Heart right ventricle (tissue), 16 donors: ENCODE measurements at places on chromosomes 6 and 20. TPM values are rescaled to one million over a fixed set of nuclear protein-coding genes. Genes with fewer than 3 reads are reported as not detected.
A peak's percentile ranks its signal among the peaks of the same experiment; 100 is the strongest.

GRCh38 chr20:59735486-59735885, 131.1 kb downstream of the PHACTR3 start:
- no peaks in the 10 kb centered on the region for H3K27me3 ChIP-seq
- H3K36me3 ChIP-seq: no peaks in the 10 kb centered on the region
- H3K27ac ChIP-seq: no peak overlapping the region

DNA sequence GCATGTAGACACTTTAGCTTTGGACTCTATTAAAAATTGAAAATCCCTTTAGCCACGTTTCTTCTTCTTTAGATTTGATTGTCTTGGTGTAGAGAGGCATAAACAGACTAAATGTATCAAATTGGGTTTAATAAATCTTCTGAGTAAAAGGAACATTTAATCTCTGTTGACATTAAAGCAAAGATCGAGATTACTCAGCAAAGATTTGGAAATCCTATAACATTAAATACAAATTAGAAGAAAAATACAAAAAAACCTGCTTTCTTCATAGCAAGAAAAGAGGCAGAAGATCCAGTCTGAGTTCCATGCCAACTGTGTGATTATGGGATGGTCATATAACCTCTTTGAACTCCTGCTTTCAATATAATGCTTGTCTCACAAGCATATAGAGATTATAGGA, 172.3 kb downstream of the GJA1 start:
- DNase-seq: no peak
- H3K27me3 ChIP-seq: no peaks in the 10 kb centered on the region
- no peak overlapping the region for H3K27ac ChIP-seq
- H3K4me1 ChIP-seq: no peaks in the 10 kb centered on the region
- no peak overlapping the region for H3K4me3 ChIP-seq
- no peaks in the 10 kb centered on the region for H3K36me3 ChIP-seq

DNA sequence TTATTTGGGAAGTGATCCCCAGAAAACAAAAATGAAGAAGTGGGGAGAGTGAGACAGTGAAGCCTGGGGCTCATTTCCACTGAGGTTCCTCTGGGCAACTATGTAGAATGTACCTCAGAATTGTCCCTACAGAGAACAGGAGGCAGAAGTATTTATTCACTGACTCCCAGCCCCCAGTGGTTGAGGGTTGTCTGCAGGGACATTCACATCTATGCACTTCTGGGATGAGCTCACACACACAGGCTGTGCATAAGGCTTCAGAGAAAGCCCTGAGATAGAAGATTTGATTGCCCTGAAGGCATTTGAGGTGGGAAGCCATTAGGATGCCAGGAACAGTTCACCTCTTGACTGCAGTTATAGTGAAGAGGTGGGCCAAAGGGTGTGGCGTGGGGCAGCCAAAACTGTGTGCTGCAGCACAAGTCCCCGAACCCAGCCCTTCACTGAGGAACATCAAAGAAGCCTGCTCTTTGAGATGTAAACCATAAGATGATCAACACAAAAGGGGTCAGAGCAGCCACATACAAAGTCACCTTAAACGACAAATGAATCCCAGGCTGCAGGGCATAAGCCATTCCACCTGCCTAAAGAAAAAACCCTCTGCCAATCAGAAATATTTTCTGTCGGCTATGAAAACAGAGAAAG, 853.8 kb upstream of the FLRT3 start:
- no peak overlapping the region for H3K4me3 ChIP-seq
- DNase-seq: no peak
- H3K36me3 ChIP-seq: no peaks in the 10 kb centered on the region
- H3K4me1 ChIP-seq: no peaks in the 10 kb centered on the region
- H3K27me3 ChIP-seq: no peaks in the 10 kb centered on the region
- H3K27ac ChIP-seq: no peak overlapping the region

DNA sequence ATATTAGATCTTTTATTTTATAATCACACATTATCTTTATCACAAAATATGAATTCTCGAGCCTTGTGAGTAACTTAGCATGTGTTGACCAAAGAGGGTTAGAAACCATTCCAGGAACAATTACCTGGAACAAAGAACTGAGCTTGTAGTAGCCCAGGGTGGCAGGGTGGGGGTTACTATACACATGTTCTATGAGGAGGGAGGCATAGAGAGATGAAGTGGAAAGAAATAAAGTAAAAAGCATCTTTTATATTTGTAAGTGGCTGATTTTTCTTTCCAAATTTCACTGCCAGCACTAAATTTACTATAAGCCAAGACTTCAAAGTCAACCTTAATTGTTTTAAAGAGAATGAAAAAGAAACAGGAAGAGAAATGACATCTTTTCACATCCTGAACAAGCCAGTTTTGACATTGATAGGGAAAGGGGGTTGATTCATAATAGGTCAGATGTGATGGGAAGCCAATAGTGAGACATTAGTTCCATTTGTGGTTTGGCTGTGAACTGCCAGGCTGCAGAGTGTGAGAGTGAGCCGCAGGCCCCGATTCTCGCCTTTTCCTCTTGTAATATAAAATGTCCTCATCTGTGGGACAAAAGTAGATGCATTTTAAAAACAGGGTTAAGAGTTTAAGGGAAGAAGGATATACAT, 52.7 kb upstream of the MYB start:
- no peaks in the 10 kb centered on the region for H3K4me1 ChIP-seq
- no peak overlapping the region for H3K27ac ChIP-seq
- H3K27me3 ChIP-seq: no peaks in the 10 kb centered on the region
- DNase-seq: no peak
- no peak overlapping the region for H3K4me3 ChIP-seq
- no peaks in the 10 kb centered on the region for H3K36me3 ChIP-seq

GRCh38 chr6:149646599-149646998, 1.9 kb downstream of the KATNA1 start:
- H3K27ac ChIP-seq: no peak overlapping the region
- peaks cover 18% of the 10 kb centered on the region for H3K4me1 ChIP-seq
- no peaks in the 10 kb centered on the region for H3K27me3 ChIP-seq

- no peak for DNase-seq
- no peak overlapping the region for H3K4me3 ChIP-seq
- peaks cover 22% of the 10 kb centered on the region for H3K4me1 ChIP-seq
- H3K36me3 ChIP-seq: no peaks in the 10 kb centered on the region
- no peak overlapping the region for H3K27ac ChIP-seq
Observed at GRCh38 chr6:128278836-128279235, 241.6 kb downstream of the PTPRK start.

- DNase-seq: peak; percentile 68
- H3K27ac ChIP-seq: peak overlapping the region; percentile 75
- H3K36me3 ChIP-seq: no peaks in the 10 kb centered on the region
- peak overlapping the region; percentile 6 for H3K4me3 ChIP-seq
- no peaks in the 10 kb centered on the region for H3K27me3 ChIP-seq
Observed at GRCh38 chr6:156953479-156954146, 176.4 kb downstream of the ARID1B start.

DNA sequence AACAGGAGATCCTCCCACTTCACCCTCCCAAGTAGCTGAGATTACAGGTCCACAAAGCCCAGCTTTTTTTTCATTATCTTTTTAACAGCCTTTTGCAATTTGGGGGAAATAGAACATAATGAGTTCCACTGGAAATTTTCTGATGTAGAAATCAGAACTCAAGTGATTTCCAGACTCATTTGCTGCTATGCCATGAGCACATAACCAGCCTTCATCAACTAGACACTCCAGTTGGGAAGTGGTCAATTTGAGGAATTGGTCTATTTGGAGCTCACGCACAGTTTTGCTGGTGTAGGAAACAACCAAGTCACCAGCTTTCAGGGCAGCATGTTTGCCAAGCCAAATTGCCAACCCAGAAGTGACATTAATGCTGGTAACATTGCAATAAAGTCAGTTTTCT, 86.7 kb downstream of the MAFB start:
- no peak for DNase-seq
- no peaks in the 10 kb centered on the region for H3K4me1 ChIP-seq
- H3K36me3 ChIP-seq: no peaks in the 10 kb centered on the region
- peaks cover 9% of the 10 kb centered on the region for H3K27me3 ChIP-seq

- no peak overlapping the region for H3K27ac ChIP-seq
- H3K27me3 ChIP-seq: no peaks in the 10 kb centered on the region
- H3K4me1 ChIP-seq: no peaks in the 10 kb centered on the region
- no peak for DNase-seq
- no peaks in the 10 kb centered on the region for H3K36me3 ChIP-seq
- no peak overlapping the region for H3K4me3 ChIP-seq
Observed at GRCh38 chr20:59376109-59376841, 75.9 kb downstream of the EDN3 start.

DNA sequence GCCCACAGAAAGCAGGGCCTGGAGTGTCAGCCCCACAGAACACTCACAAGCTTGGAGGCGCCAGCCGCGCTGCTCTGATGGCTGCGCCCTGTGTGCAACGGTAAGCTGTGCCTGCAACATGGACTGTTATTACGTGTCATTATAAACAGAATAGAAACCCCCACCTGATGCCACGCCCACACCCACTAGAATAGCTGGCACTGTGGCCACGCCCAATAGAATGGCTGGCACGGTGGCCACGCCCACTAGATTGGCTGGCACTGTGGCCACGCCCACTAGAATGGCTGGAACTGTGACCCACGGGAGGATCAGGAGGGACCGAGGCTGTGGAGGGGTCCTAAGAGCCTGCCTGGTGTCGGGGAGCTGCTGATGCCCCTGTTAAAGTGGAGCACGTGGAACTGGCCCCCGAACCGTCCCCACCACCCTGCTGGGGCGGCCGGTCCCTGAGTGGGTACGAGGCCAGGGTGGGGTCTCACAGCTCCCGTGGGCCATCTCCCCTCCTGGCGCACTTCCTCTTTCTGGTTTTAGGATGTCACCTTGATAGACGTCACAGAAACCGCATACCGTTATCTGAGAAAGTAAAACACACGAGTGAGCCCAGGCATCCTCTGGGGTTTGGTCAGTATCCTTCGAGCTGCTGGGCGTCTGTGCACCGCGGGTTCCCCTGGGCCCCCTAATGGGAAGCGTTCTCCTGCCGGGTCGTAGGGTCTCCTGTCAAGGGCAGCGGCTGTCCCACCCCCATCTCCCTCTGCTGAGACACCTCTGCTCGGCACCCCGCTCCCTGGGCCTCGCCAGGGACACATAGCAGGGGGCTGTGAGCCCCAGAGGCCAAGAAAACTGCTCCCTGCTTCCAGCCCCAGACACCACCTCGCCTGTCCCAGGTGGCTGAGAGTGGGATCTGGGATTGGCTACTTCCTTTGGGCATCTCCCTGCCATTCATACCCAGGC, 25.4 kb downstream of the SLC17A9 start:
- no peaks in the 10 kb centered on the region for H3K36me3 ChIP-seq
- H3K27ac ChIP-seq: no peak overlapping the region
- no peak for DNase-seq
- no peak overlapping the region for H3K4me3 ChIP-seq

DNA sequence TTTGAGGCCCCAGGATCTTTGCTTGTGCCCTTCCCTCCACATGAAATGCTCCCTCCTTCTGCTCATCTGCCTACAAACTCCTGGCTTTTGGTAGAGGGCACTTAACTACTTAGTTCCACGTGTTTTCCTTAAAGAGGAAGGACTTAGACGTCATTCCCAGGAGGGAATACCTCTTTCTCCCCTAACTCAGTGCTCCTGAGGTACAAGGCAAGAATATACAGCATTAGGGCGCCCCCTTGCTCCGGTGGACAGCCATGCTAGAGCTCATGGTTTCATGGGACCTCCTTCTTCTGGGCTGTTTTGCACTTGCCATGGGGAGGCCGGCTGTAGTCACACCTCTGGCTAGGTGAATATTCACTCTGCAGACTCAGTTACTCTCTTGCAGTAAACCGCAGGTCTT, 93.8 kb upstream of the LY86 start:
- no peak overlapping the region for H3K4me3 ChIP-seq
- H3K4me1 ChIP-seq: no peaks in the 10 kb centered on the region
- no peaks in the 10 kb centered on the region for H3K27me3 ChIP-seq
- DNase-seq: peak; percentile 56
- H3K36me3 ChIP-seq: no peaks in the 10 kb centered on the region

DNA sequence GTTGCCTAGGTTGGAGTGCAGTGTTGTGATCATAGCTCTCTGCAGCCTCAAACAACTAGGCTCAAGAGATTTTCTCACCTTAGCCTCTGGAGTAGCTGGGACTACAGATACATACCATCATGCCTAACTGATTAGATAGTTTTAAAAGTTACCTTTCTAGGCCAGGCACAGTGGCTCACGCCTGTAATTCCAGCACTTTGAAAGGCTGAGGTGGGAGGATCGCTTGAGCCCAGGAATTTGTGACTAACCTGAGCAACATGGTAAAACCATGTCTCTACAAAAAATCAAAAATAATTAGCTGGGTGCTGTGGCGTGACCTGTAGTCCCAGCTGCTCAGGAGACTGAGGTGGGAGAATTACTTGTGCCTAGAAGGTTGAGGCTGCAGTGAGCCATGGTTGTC, 41.2 kb downstream of the SLC17A5 start:
- H3K27me3 ChIP-seq: no peaks in the 10 kb centered on the region
- peaks cover 97% of the 10 kb centered on the region for H3K36me3 ChIP-seq
- H3K4me1 ChIP-seq: no peaks in the 10 kb centered on the region

DNA sequence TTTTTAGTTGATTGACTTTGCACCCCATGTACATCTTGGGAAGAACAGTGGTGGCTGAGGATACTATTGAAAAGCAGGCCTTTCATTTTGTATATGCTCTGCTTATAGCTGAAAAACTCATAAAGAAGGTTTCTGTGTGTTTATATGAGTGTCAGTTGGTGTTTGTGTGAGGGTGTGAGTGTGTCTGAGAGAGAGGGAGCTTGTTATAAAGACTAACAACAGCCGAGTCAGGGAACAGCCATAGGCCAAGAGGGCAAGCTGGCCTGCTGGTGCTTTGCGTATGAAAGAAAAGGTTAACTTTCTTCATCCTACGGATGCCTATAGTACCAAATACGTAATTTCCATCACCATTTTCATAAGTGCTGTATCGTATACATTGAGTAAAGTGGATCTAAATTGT, 88.3 kb downstream of the MTHFD1L start:
- H3K27ac ChIP-seq: no peak overlapping the region
- no peak for DNase-seq
- no peaks in the 10 kb centered on the region for H3K27me3 ChIP-seq
- H3K36me3 ChIP-seq: no peaks in the 10 kb centered on the region
- H3K4me3 ChIP-seq: no peak overlapping the region

DNA sequence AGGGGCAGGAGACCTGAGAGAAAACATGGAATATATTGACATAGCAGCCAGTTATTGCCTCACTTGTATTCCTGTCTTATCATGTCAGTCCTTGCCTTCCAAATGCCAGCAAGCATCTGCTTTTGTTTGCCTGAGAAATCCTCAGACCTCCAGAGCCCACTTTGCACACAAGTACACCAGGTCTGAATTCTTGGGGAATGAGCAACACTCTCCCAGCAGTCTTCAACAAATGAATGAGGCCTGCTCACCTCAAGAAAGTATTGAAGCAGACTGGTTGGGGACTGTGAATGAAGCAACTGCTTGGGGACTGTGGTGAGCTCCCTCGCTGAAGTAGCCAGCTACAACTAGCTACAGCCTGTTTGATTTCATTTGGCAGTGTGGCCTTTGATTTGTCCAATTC, 172.8 kb upstream of the SPTLC3 start:
- DNase-seq: no peak
- no peak overlapping the region for H3K27ac ChIP-seq
- no peak overlapping the region for H3K4me3 ChIP-seq

The CABLES2 gene
- 5.8 TPM for total RNA-seq

The HLA-DOA gene
- 2.1 TPM for total RNA-seq

The OCSTAMP gene
- not detected for total RNA-seq

The DDO gene
- total RNA-seq: 25.8 TPM

The TREM1 gene
- total RNA-seq: 0.75 TPM

The STMN3 gene
- 9.9 TPM for total RNA-seq

The CRISP2 gene
- total RNA-seq: not detected

The COL9A1 gene
- total RNA-seq: 0.23 TPM

The TCP11 gene
- total RNA-seq: not detected
